ENCODE measurements at places on chromosomes 1 and 21.
A peak's percentile ranks its signal among the peaks of the same experiment; 100 is the strongest.

DNA sequence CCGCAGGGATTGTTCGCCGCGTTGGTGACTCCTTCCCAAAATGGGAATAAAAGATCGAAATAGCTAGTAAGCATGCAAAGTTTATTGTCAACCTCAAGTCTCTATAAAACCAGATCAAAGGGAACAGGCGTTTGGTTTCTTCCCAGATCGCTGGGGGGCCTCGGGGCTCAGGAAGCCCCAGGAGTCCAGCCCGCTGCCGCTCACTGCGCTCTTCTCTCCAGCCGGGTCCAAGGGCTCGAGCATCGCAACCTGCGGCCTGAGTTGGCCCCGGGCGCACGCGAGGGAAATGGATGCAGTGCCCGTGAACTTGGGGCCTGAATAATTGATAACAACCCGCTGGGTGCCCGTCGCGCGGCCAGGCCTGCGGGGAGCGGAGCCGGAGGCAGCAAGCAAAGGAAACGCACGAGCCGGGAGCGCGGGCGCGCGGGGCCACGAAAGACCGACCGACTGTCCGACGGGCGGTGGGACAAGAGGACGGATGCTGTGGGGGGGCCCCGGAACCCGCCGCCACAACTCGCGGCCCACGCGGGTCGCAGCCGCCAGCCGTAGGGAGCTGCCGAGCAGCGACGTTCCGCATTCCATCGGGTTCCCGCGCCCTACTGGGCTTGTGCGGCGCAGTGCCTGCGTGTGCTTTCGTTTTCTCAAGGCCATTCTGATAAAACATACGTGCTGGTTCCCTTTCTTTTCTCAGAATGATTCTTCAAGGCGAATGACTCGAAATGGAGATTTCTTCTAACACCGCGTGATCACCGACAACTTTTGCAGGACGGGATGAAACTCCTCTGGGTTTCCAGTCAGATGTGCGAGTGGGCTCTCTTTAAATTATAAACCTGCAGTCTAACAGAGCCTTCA lies 14.0 kb upstream of the ALX3 start:
- peak; percentile 53 for DNase-seq

GRCh38 chr1:223732993-223733798 lies 20.9 kb downstream of the CAPN2 start:
- DNase-seq, result peak; percentile 61

- peak; percentile 56 for DNase-seq
Measured at GRCh38 chr21:46457801-46458314, 833 bp upstream of the DIP2A start.

DNA sequence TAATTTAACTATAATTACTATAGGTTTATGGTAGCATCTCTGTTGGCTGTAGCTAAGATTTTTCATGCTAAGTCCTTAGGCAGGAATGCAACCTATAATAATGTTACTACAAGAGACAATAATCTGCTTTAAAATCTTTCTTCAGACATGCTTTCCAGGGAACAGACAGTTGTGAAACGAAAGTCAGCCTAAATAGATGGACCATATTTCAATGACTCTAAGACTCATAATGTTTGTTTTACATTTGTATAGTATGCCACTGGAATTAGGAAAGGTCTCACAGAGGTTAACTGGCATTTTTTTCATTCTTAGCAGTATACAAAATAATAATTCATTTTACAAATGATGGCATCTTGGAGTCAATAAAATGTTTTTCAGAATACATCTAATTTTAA lies 8.1 kb downstream of the RERE start:
- peak; percentile 26 for DNase-seq

GRCh38 chr1:66731170-66731865 lies 20.9 kb upstream of the DYNLT5 start:
- DNase-seq, result no peak

- DNase-seq, result no peak
Measured at GRCh38 chr1:246785494-246786111, 61.4 kb downstream of the SCCPDH start.

- no peak for DNase-seq
Measured at GRCh38 chr1:2053217-2053616, 3.0 kb downstream of the PRKCZ start.

GRCh38 chr1:54497338-54497737 lies 50.7 kb upstream of the ACOT11 start:
- DNase-seq, result no peak

DNA sequence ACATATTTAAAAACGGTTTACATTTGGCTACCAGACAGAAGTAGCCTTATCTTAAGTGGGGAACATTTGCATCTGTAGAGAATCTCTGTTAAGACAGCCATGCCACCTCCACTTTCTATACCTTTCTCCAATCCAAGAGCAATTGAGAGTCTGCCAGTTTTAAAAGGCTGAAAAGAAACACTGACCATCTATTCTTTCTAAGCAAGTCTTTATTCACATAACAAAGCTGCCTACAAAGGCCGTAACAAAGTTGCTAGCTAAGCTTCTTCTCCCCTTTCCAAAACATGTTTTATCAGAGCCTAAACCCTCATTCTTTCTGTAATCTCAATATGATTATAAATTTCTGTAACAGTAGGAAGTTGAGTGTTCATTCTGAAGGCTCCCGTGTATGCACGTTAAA lies 1078.3 kb downstream of the NCAM2 start:
- DNase-seq, result no peak

- peak; percentile 88 for DNase-seq
Measured at GRCh38 chr21:15788847-15789523, 59.2 kb downstream of the USP25 start.

GRCh38 chr1:153968000-153968363 lies 280 bp downstream of the CREB3L4 start:
- no peak for DNase-seq

DNA sequence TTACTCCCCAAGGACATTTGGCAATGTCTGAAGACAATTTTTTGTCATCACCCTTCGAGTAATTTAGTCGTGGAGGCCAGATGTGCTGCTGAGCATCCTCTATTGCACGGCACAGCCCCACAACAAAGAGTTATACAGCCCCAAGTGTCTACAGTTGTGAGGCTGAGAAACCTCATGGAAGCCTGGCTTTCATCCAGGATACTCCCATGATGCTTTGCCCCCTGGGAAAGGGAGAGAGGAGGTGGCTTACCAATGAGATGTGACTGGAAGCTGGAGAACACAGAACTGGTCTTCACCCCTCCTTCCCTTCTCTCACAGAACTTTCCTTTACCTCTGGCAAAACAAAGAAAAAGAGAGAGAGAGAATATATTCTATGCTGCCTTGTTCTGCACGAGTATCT lies 150.9 kb upstream of the VAMP3 start:
- DNase-seq, result no peak

- DNase-seq, result peak; percentile 90
Measured at GRCh38 chr1:184299406-184299790, 87.4 kb upstream of the C1orf21 start.

DNA sequence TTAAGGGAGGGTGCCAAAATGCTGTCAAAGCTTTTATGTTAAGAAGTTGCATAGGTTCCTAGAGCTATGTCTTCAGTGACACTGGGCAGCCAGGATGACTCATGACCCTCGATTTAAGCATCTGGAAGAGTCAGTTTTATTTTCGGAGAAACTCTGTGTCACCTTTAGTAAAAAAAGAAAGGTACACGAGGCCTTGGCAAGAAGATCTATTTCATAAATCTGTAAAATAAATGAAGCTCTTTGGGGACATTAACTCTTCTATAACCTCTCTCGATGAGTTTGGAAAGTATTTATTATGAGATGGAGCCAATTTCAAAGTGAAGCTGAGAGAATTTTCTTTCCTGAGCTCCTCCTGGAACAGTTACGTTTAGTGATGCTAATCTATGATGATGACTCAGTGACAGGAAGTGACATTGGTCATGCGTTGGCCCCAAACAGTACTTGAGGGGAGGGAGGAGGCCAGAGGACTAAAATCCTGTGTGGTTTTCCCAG lies 156.5 kb downstream of the HLX start:
- DNase-seq, result peak; percentile 39

GRCh38 chr1:174248041-174248440 lies 88.7 kb downstream of the RABGAP1L start:
- no peak for DNase-seq

- no peak for DNase-seq
Measured at GRCh38 chr1:18409609-18410237, 71.0 kb upstream of the KLHDC7A start.

- DNase-seq, result peak; percentile 45
Measured at GRCh38 chr1:1132956-1133750, 17.3 kb upstream of the C1orf159 start.

DNA sequence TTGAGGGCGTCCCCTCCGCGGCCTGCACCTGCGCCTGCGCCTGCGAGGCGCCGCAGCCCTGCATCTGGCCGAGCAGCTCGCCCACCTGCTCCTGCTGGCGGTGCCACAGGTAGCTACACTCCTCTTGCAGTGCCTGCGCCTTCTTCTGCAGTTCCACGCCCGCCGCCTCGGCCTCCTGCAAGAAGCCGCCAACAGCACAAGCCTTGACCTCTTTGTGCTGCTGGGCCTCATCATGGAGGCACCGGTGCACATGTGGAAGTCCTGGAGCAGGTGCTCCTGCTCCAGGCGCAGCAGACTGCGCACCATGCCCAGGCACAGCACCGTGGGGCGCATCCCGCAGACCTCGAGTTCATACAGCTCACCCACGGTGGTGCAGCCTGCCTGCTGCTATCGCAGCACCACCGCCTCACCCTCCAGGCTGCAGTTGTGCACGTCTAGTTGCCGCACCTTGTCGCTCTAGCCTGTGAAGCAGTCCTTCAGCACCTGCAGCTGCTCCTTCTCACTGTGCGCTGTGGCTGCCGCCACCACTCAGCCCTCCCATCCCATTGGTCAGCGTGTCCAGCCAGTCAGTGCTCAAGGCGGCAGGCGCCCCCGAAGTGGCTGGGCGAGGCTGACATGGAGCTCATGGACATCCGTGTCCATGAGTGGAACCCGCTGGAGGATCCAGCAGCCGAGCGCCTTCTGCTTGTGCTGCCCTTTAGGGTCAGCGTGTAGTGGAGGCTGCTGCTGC lies 12.2 kb upstream of the CD2 start:
- DNase-seq, result no peak

DNA sequence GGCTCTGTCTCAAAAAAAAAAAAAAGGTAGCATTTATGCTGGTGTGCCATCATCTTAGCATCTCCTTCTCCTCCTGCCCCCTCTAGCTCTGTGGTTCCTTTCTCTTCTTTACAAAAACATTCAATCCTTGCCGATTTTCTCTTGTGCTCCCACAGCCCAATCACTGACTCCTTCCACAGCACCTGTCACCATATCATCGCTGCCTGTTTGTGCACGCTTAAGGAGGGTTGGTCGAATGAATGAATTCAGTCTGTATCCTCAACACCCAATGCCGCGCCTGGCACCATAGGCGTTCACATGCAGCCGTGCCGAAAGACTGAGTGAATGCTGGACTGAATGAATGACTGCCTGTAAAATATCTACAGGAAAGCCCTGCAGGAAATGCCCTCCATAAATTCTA lies 7.9 kb downstream of the RNU5D-1 start:
- DNase-seq, result no peak

DNA sequence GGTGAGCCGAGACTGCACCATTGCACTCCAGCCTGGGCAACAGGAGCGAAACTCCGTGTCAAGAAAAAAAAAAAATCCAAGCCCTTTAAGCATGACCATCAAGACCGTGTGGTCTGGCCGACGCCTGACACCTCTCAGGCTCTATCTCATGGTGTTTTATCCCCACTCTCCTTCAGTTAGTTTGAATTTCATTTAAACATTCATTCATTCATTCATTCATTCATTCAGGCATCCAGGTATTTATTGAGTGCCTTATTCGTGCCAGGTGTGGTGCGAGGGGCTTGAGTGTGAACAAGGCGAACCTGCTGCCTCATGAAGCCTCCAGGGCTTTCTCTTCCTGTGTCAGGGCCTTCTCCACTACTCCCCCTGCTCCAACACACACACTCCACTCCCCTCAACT lies 22.6 kb upstream of the OPRD1 start:
- DNase-seq, result no peak

DNA sequence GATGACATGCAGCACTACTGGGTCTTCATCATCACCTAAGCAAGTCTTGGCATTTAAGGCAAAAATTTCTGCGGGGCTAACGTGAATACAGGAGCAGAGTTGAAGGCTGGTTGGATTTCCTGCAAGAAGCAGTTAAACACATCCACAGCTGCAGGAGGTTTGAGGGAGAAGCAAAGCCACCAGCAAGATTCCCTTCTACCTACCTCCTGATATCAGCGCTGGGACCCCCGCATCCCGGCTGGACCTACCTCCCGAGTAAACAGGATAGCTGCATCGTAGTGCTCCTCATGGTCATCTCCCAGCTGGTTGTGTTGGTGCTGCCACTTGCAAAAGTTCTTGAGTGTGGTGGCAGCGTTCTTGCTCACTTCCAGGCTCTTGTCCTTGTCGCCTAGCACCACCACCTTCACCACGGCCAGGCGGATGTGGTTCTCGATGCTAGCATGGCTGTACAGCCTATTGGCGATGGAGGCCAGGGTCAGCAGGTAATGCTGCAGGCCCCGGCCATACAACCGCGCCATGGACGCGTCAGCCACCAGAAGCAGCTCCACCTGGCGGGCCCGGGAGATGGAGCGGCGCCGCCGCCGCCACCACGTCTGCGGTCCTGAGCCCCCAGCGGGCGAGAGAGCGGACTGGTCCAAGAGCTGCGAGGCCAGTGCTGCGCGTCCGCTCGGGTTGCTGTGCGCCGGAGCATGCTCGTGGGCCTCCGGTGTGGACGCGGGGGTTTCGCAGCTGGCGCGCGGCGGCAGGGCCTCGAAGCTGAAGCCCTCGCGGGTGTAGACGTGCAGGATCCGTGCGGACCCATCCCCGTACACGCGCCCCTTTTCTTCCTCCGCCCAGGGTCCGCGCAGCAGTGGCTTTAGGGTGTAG lies 1.6 kb downstream of the ADAMTS5 start:
- DNase-seq, result peak; percentile 19

DNA sequence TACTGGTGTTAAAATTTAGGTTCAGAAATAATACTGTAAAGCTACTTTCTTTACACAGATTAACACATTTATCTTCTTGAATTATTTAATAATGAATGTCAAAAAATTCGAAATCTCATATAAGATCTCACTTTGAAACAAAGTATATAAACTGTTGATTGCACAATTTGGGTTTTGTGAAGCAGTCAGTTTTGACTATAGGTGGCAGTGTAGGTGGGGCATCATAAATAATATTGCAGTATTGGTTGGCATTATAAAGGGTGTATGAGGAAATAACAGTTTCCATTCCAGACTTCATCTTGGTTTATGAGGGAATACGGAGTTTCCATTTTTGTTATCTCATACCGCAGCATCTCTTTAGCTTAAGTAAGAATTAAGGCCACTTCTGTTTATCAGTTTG lies 49.9 kb downstream of the SUCO start:
- DNase-seq, result no peak

- DNase-seq, result no peak
Measured at GRCh38 chr1:72891976-72892375, 609.6 kb upstream of the NEGR1 start.

DNA sequence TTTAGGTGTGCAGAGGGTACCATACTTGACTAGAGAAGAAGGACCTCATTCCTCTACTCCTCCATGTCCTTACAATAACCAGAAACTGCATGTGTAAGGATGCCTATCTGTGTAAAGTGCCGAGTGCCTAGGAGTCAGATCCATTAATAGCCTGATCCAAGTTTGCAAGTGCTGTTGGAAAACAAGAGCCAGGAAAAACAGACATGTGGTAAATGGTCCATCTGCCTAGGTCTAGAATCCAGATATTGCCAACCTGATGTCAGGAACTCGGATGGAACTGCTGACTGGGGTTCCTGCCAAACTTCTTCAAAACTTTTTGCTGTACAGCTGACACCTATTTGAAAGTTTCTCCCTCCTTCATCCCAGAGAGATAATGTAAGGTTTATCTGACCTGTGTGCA lies 239.4 kb upstream of the CAMK1G start:
- no peak for DNase-seq
